Stimulated activated naive B cell treated with anti-CD40 and anti-IgM and Interleukin-4, amounts not matched to agents 10 μg/mL and 1 μg/mL and 100 μg/mL, for 72 hours (primary cell): ENCODE measurements at places on chromosomes 7 and 10.
A peak's percentile ranks its signal among the peaks of the same experiment; 100 is the strongest.

GRCh38 chr10:13450069-13450468 lies 78.7 kb downstream of the BEND7 start:
- no peak for DNase-seq

GRCh38 chr10:118459642-118460193 lies 117.6 kb upstream of the FAM204A start:
- peak; percentile 28 for DNase-seq

- no peak for DNase-seq
These were observed 33.8 kb downstream of the PANK1 start for GRCh38 chr10:89611282-89611681.

- DNase-seq, result no peak
These were observed 31.9 kb downstream of the ANXA8 start for GRCh38 chr10:47451998-47452494.

DNA sequence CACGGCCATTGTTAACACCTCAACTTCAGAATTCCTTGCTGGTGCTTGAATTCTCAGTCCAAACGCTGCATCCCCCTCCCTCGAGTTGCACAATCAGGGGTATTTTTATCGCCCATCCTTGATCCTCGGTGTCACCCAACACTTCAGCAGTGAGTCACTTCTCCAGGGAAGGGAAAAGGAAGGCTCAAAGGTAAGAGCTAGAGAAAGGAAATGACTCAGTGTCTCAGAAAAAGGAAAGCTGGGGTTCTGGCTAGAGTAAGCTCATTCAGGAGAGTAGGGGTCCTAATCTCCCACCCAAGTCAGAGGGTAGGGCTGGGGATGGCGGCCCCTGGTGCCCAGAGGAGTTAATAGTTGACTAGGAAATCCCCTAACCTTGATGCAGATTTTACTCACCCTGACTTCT lies 39.8 kb upstream of the TRIM8 start:
- no peak for DNase-seq

DNA sequence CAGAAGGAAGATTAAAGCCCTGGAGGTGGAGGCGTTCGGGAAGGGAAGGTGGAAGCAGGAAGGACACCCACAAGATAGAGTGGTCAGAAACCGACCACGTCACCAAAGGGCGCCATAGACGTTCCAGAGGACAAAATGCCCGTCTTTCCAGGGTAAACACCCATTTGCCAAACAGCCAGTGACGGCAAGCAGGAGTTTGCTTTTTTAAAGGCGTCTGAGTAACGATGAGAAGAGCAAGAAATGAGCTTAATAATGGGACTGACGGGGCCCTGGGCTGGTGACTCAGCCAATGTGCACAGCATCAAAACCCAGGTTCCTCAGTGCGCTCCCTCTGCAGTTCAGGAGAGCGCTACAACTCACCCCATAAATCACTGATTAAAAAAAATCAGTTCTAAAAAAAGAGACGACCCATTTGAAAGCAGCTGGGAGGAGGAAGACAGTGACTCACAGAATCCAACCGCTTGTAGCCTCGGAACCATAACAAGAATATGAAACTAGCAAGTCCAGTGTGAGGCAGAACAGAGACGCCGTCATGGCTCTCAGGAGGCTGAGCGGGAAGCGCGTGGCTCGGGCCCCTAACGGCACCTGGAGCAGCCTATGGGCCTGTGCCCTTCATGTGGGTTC lies 5.9 kb downstream of the DIP2C start:
- no peak for DNase-seq

DNA sequence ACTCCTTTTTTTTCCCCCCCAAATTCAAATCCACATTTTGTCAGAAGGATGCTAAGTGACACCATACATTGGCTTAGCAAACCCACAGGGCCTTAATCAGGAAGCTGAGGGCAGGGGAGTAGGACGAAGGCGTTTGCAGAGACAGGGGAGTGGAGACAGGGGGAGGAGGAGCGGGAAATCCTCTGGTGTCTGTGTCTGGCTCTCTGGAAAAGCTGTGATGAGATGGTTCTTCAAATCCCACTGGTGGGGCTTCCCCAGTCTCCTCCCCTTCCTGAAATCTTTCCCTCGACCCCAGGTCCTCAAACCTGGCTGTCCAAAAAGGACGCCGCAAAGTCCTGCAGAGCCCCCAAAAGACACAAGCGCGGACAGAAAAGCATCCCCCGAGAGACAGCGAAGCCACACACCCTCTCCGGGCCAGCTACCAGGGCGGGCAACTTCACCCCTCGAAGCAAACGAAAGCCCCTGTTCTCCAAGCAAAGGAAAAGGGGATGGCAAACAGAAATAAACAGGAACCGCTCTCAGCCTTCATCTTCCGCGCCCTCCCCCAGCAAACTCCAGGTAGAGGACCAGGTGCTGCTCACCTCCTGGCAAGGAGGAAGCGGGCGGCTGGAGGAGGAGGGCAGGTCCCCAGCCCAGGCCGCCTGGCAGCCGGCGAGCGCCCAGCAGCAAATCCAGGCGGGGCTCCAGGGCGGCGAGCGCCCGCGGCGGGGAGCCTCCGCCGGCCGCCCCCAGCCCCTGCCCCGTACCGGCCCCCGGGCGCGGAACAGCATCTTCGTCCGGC lies 520 bp downstream of the ELAPOR2 start:
- DNase-seq, result no peak

DNA sequence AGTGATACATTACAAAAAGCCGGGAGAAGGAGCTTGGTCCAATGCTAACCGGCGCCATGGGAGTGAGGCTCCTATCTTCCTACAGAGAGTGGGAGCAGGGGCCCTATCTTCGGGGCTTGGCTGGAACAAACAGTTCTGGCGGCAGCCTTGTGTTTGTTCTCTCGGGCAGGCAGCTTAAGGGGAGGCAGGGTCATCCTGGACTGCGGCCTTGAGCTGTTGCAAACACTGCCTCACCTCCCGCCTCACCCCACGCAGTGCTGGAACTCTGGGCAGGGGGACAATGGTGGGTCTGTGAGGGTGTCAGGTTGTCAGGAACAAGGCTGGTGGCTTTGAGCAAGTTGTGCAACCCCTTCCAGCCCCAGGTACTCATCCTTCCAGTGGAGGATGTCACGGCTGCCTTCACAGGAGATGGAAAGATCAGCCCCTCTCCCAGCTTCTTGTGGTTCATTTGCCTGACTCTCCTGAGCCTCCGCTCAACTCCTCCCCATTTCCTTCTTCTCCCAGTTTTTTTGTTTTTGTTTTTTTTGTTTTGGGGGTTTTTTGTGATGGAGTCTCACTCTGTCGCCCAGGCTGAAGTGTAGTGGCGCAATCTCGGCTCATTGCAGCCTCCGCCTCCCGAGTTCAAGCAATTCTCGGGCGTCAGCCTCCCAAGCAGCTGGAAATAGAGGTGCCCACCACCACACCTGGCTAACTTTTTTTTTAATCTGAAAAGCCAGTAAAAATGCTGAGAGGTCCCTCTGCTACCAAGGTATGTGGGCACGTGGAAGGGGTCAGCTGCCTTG lies 57.4 kb downstream of the SPOCK2 start:
- DNase-seq, result no peak

DNA sequence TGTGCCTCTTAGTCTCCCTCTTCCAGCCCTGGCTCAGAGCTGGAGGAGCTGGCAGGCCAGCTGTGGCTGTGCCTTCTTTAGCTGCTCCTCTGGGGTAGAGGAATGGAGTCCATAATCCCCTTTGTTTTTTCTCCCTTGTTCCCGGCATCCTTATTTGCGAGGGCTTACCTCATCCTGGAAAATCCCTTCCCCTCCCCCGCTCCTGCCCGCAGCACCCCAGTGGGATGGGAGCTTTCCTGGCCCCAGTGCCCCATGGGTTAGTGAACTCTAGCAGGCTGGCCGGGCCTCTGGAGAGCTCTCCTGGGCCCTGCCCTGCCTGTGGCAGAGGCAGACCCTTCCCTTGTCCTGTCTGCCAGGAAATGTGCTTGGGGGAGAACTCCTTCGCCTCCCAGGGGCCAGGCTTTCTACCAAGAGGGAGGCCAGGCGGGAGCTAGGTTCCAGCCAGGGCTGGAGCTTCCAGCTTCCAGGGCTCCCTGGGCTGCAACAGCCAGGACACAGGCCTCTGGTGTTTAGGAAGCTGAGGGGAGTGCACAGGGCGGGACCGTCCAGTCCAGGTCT lies 16.5 kb upstream of the TRIM8 start:
- no peak for DNase-seq

GRCh38 chr10:21972584-21972983 lies 30.9 kb downstream of the DNAJC1 start:
- no peak for DNase-seq

DNA sequence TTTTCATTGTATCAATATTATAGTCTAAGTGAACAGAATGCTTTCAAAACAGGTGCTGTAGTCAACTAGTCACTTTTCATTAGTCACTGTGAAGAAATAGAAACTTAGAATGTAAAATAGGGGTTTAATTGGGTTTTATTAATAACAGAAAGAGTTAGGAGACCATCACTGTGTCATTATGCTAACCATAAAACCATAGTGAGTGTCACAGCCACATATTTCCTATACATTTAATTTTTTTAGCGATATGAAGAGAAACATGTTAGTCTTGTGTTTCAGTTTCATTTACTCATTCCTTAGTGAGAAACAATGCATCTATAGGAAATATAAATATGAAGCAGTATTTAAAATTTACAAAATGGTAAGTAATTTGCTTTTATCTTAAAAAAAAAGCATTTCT lies 22.2 kb downstream of the SPAG6 start:
- no peak for DNase-seq

DNA sequence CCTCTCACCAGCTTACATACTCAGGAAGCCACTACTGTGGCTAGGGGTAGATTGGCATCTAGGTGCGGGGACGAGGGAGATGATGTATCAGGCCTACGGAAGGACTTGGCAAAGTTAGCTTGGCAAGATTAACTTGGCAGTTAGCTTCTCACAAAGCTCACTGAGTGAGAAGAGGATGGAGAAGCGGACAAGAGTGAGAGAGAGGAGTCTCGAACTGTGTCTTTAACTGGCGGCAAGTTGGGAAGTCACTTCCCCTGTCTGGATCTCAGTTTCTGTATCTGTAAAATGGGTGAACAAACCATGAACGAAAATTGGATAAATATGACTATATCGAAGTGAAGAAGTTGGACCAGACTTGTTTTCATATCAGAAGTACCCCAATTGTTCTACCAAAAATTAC lies 9.5 kb upstream of the MLXIPL start:
- DNase-seq, result no peak

DNA sequence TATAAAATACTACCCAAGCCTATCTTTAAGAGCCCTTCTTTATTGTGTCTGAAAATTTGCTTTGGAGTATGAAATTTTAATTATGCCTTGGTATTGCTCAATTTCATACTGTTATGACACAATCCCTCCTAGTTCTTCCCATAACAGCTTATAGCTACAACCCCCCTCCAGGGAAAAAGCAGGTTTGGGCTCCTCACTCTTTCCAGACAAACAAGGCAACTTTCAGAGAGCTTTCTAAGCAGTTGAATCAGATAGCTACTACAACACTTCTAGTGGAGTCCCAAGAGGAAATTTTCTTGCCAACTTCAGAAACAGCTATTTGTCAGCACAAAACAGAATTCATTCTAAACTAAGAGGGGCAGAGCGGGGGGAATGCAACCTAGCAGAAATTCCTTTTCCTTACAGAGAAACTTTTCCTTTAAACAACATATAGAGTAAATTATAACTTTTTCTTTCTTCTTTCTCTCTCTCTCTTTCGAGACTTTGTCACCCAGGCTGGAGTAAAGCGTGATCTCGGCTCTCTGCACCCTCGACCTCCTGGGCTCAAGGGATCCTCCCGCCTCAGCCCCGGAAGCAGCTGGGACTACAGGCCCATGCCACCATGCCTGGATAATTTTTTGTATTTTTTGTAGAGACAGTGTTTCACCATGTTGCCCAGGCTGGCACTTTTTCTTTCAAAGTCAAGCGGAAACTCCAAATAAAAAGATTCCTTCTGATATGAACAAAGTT lies 26.0 kb upstream of the JMJD1C start:
- DNase-seq, result no peak

- no peak for DNase-seq
These were observed 349.1 kb downstream of the TCERG1L start for GRCh38 chr10:130962240-130963051.

- DNase-seq, result no peak
These were observed 15.2 kb downstream of the SLC29A3 start for GRCh38 chr10:71334221-71334791.

GRCh38 chr10:306007-306674 lies 170.9 kb downstream of the ZMYND11 start:
- no peak for DNase-seq

GRCh38 chr10:85761906-85762445 lies 604.6 kb downstream of the GRID1 start:
- no peak for DNase-seq

- peak; percentile 3 for DNase-seq
These were observed 39.7 kb upstream of the TEX47 start for GRCh38 chr7:88835147-88835728.
